ENCODE measurements at places on chromosomes 11 and 22. TPM values are rescaled to one million over a fixed set of nuclear protein-coding genes. Genes with fewer than 3 reads are reported as not detected.

- no peak for DNase-seq
- H3K27me3 ChIP-seq: no peaks in the 10 kb centered on the region
- no peaks in the 10 kb centered on the region for H3K36me3 ChIP-seq
- H3K27ac ChIP-seq: no peak overlapping the region
- no peak overlapping the region for H3K4me3 ChIP-seq
- H3K4me1 ChIP-seq: no peaks in the 10 kb centered on the region
These were observed 676.9 kb downstream of the BRD1 start for GRCh38 chr22:49150801-49151221.

The DEPDC7 gene
- total RNA-seq: 1.6 TPM

DNA sequence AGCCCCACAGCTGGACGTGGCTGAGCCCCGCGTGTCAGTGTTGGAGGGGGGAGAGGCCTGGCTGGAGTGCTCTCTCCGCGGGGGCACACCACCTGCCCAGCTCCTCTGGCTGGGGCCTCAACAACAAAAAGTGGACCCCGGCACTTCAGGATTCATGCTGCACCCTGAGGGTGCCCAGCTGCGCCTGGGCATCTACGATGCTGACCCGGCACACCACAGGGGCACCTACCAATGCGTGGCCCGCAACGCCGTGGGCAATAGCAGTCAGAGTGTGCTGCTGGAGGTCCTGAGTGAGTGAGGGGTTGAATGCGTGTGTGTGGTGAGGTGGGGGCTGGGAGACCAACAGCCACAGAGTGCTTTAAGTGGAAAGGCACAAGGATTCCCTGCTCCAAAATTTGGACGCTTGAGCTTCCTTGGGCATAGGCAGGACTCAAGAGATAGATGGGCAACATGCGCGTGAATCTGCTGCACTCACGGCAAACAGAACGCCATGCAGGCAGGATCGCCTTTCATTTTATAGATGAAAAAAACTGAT lies 7.6 kb downstream of the VSIG10L2 start:
- no peak overlapping the region for H3K27ac ChIP-seq
- no peak overlapping the region for H3K4me3 ChIP-seq
- no peak for DNase-seq
- H3K4me1 ChIP-seq: peaks cover 5% of the 10 kb centered on the region

The DCDC1 gene
- 0.07 TPM for total RNA-seq

The OR51B5 gene
- 0.47 TPM for total RNA-seq

The RAG2 gene
- total RNA-seq: not detected

The DPAGT1 gene
- total RNA-seq: 77.1 TPM

- no peaks in the 10 kb centered on the region for H3K4me1 ChIP-seq
- DNase-seq: no peak
- no peak overlapping the region for H3K4me3 ChIP-seq
These were observed 702.9 kb downstream of the DLG2 start for GRCh38 chr11:84924154-84924692.

GRCh38 chr11:94673951-94674491 lies 94.1 kb upstream of the AMOTL1 start:
- no peak overlapping the region for H3K4me3 ChIP-seq
- no peaks in the 10 kb centered on the region for H3K4me1 ChIP-seq
- H3K36me3 ChIP-seq: no peaks in the 10 kb centered on the region
- H3K27me3 ChIP-seq: no peaks in the 10 kb centered on the region
- no peak overlapping the region for H3K27ac ChIP-seq

- no peaks in the 10 kb centered on the region for H3K36me3 ChIP-seq
- H3K4me3 ChIP-seq: no peak overlapping the region
- DNase-seq: no peak
- no peaks in the 10 kb centered on the region for H3K27me3 ChIP-seq
These were observed 344.9 kb downstream of the SOX6 start for GRCh38 chr11:16011396-16011795.

GRCh38 chr11:64356498-64357411 lies 2.2 kb upstream of the RPS6KA4 start:
- peak overlapping the region; percentile 7 for H3K27ac ChIP-seq
- peaks cover 9% of the 10 kb centered on the region for H3K36me3 ChIP-seq
- H3K4me1 ChIP-seq: peaks cover 36% of the 10 kb centered on the region
- no peaks in the 10 kb centered on the region for H3K27me3 ChIP-seq
- H3K4me3 ChIP-seq: no peak overlapping the region

DNA sequence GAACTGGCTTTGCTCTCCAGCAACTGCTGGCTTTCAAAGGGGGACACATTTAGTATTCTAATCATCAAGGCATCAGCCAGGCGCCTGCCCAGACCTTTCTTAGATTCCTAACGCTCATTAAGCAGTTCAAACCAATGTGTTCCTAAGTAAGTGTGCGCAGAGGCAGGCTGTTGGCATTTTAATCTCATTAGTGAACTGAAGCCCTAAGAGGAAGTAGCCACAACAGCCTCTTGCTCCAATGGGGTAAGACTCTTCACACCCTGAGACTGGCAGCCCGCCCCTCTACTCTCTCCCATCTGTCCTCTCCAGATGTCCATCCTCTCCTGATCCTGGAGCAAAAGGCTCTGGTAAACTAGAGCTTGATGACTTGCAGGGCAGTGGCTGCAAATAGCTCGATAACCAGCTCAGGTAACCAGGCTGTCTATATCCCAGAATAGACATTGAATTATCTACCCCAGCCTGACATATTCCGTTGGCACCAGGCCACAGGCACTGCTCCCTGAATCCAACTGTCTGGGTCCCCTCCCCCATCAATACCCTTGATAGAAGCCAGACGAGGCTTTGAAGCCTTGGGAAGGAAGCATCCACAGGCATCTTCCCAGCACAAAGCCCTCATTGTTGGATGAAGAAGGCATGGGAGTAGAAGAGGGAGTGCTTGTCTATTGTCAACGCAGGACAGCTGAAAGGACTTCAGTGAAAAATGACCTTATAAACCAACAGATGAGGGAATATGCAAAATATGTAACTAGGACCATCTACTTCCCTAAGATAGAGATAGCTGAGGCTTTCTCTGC lies 321.1 kb downstream of the TENM4 start:
- no peak overlapping the region for H3K27ac ChIP-seq
- no peaks in the 10 kb centered on the region for H3K36me3 ChIP-seq
- no peaks in the 10 kb centered on the region for H3K27me3 ChIP-seq
- H3K4me1 ChIP-seq: no peaks in the 10 kb centered on the region
- DNase-seq: no peak

GRCh38 chr11:4491878-4492606 lies 9.6 kb downstream of the OR52K1 start:
- no peak overlapping the region for H3K27ac ChIP-seq
- peaks cover 39% of the 10 kb centered on the region for H3K27me3 ChIP-seq
- peaks cover 2% of the 10 kb centered on the region for H3K36me3 ChIP-seq
- H3K4me3 ChIP-seq: no peak overlapping the region
- DNase-seq: no peak
- H3K4me1 ChIP-seq: peaks cover 3% of the 10 kb centered on the region

- H3K27me3 ChIP-seq: peaks cover 12% of the 10 kb centered on the region
- no peak for DNase-seq
- no peaks in the 10 kb centered on the region for H3K36me3 ChIP-seq
- no peaks in the 10 kb centered on the region for H3K4me1 ChIP-seq
These were observed 88.5 kb upstream of the ALX4 start for GRCh38 chr11:44398266-44399030.

DNA sequence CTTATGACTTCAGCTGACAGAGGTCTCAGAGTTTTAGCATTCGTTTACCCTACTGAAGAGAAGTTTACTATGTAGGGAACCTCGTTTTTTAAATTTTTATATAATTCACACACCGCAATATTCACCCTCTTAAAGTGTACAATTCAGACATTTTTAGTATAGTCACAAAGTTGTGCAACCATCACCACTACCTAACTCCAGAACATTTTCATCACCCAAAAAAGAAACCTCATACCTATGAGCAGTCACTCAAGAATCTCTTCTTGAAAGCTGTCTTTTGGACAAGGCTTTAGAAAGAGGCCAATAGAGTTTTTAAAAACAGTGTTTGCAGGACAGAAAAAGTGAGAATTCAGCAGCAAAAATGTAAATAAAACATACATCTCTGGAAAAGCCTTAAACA lies 39.5 kb upstream of the CLNS1A start:
- H3K36me3 ChIP-seq: peaks cover 46% of the 10 kb centered on the region
- no peak overlapping the region for H3K27ac ChIP-seq
- H3K4me1 ChIP-seq: no peaks in the 10 kb centered on the region
- no peak overlapping the region for H3K4me3 ChIP-seq
- no peaks in the 10 kb centered on the region for H3K27me3 ChIP-seq
- DNase-seq: no peak

DNA sequence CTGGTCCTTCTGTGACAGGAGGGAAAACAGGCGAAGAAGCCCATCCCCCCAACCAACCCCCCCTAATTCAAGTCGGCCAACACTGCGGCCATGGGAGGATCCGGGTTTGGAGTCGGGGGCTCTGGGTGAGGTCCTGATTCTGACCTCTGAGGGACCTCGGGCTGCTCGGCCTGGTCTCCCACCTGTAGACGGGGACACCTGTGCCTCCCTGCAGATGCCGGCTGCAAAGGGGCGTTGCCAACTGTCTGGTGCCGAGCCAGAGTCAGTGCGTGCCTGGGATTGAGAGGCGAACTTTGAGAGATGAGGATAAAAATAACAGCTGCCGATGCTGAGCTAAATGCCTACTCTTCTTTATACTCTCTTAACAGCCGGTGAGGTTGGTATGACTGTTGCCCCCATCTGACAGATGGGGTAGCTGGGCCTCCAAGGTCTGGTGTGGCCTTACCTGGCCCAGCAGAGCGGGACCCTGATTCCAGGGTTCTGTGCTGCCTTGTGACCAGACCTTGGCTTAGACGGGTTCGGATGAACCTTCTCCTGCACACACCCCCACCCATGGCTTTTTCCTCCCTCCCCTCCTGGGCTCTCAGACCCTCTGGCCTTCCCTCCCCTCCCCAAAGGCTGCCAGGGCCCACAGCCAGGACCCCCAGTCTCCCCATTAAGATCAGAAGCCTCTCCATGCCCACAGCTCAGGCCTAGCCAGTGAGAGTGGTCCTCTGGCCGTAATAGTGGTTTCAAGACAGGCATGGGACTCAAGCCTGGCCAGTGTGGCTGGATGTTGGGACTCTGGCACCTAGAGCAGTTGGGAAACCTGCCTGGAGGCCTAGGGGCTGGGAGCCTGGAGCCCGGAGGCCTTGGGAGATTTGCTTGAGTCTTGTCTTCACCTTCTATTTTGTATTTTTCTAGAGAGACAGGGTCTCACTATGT lies 41.7 kb downstream of the KCNJ4 start:
- no peaks in the 10 kb centered on the region for H3K36me3 ChIP-seq
- no peak overlapping the region for H3K27ac ChIP-seq
- no peaks in the 10 kb centered on the region for H3K27me3 ChIP-seq
- DNase-seq: peak; percentile 38

The PRR33 gene
- not detected for total RNA-seq

GRCh38 chr11:109076870-109077269 lies 345.1 kb upstream of the C11orf87 start:
- H3K36me3 ChIP-seq: no peaks in the 10 kb centered on the region
- H3K27ac ChIP-seq: no peak overlapping the region

DNA sequence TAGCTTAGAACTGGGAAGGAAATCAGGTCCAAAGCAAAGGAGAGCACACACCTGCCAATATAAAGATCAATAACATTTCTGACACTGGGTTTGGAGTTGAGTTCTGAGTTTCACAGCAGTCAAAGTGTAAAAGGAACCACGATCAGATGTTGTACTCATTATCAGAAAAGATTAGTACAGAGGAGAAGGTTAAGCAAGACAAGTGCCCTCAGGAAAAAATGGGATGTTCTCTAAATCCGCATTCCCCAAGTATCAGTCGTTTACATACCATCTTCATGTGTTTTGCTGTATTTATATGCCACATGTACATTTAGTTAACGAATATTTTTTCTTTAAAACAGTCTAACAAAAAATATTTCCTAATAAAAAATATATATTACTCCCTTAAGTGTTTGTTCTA lies 23.0 kb upstream of the RRAS2 start:
- no peaks in the 10 kb centered on the region for H3K36me3 ChIP-seq
- H3K4me3 ChIP-seq: peak overlapping the region; percentile 56
- no peak for DNase-seq
- H3K27ac ChIP-seq: no peak overlapping the region
- H3K4me1 ChIP-seq: peaks cover 16% of the 10 kb centered on the region

DNA sequence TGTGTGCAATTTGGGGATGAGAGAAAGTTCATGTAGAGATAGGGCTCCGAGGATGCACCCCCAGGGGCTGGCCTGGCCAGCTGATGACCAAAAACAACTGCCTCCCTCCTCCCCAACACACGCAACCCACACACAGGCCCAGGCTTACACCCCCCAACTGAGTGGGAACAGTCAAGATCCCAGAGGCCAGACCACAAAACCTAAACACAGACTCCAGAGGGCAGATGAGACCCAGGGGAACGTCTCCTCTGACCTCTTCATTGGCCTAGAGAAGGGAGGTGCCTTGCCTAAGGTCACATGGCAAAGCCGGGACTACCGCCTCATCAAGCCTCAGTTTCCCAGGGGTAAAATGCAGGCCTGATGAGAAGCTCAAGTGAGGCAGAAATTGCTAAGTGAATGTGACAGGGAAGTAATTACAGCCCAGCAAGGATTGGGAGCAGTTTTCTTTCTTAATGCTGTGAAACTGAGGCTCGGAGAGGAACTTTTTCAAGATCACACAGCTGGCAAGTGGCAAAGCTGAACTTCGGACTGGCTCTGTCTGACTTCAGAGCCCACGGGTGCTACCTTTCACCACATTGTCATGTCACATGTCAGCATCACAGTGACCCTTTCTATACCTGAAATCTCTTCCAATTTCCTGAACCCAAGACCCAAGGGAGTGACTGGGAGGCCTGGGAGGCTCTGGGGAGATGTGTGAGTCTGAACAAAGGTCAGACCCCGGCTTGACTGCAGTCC lies 69.9 kb upstream of the WNT11 start:
- H3K27ac ChIP-seq: no peak overlapping the region
- no peak overlapping the region for H3K4me3 ChIP-seq

The HBB gene
- not detected for total RNA-seq

DNA sequence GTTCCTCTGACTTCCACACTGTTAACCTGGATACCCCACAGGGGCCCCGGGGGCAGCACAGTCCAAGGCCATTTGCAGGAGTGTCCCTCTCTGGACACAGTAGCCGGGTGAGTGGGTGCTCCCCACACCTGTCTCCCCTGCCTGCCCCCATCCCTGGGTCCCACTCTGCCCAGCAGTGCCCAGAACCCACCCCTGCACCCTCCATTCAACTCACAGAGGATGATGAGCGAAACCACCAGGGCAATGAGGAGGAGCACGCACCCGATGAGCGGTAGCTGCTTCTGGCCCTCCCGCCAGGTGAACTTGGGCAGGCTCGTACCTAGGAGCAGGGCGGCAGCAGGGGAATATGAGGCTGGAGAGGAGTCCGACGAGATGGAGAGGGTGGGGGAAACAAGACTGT lies 12.2 kb downstream of the TMPRSS13 start:
- H3K4me3 ChIP-seq: no peak overlapping the region
- DNase-seq: no peak
- H3K27ac ChIP-seq: no peak overlapping the region
- H3K27me3 ChIP-seq: no peaks in the 10 kb centered on the region

All from activated CD8-positive, alpha-beta memory T cell treated with anti-CD3 and anti-CD28 coated beads, Interleukin-2, amount 10 ng/mL, durations not matched to agents 7 days and 5 days (primary cell).